ENCODE measurements at places on chromosomes 7 and 10.

DNA sequence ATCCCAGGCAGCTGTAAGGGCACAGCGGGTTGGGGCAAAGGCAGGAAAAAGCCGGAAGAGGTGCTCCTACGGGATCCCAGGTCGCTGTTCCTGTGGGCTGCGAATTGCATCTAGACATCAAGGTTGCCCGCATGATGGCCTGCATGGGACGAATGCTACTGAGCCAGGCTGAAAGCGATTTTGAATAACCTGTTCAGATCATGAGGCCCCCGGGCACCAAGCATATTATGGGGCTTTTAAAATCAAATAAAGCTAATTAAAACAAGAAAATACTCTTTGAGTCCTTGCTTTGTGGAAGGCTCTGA, 37.1 kb downstream of the CAMK2B start:
- no peak for DNase-seq

- DNase-seq = no peak
Observed at GRCh38 chr7:159218607-159219006, 73.9 kb upstream of the VIPR2 start.

GRCh38 chr7:142925413-142925812, 8.1 kb downstream of the TRPV5 start:
- DNase-seq = no peak

DNA sequence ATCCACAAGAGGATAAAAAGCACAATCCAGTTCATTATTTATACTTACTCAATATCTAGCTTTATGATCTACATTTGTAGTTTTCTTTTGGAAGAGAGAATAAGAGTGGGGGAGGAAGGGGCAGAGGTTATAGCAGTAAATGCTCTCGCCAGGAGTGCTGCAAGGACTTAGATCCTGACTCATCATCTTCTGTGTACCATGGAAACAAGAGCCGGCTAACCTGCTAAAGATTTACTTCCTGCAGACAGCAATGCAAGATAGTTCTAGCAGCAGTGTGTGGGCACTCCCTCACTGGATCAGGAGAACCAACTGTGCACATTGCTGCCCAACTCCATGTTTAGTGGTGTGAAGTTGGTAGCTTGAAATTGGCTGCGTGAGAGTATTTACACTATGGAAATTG, 47.7 kb upstream of the TRIL start:
- DNase-seq = no peak
